ENCODE measurements at places on chromosomes 6 and 20.

DNA sequence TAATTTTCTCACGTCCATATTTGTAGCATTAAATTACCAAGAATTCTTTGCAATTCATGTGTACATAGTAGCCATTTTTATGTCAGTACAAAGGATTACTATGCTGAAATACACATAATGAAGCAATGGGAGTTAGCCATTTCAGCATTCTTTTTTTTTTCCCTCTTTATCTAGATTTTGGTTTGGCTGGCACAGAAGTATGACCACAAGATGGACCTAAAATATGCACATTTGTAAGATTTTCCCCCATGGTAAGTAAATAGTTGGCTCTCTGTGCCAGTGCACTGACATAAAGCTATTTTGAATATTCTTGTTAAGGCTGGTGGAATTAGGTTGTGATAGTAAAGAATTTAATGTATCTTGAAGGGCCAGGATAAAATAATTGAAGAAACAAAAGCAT, 486.1 kb upstream of the BTBD3 start:
- DNase-seq: no peak

DNA sequence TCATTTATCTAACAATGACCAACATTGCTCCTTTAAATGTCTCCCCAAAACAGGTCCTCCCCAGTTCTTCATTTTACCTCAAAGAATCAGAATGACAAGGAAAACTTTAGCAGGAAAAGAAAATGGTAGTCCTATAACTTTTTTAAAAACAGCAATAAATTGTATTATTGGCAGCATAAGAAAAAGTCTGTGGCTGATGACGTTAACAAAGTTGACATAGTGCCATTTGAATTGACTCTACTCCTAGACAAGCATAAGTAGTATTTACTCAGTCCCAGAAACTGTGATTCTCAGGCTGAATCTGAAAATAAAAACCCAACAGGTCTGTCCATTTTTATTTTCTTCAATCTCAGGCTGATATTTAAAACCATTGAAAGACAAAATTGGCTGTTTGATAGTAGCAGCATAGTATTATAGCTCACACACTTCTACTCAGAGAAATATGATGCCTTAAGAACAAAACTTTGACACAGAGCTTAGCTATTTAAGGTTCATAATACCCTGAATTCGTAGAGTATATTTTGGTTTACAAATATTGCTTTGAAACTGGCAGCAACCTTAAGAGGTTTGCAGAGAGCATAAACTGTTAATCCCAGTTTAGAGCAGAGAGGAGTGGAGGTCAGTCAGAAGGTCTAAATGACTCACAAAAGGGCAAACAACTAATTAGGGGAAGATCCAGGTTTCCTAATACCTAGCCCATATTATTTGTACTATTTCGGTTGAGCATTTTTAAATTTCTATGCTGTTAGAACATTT, 35.0 kb upstream of the TENT5A start:
- DNase-seq: no peak

DNA sequence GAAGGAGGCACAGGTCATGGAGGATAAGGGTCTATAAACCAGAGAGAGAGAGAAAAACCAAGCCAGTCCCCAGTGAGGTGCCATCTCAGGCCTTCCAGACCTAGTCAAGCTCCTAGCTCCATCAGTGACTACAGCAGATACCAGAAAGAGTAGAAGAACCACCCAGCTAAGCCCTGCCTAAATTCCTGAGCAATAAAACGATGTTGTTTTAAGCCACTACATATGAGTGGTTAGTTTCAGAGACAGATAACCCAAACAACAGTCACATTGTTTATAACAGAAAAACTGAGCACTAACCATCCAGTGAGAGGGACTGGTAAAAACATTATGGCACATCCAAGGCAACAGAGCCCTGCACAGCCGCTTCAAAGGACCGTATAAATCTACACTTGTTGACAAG, 59.2 kb downstream of the BMP7 start:
- DNase-seq: no peak

DNA sequence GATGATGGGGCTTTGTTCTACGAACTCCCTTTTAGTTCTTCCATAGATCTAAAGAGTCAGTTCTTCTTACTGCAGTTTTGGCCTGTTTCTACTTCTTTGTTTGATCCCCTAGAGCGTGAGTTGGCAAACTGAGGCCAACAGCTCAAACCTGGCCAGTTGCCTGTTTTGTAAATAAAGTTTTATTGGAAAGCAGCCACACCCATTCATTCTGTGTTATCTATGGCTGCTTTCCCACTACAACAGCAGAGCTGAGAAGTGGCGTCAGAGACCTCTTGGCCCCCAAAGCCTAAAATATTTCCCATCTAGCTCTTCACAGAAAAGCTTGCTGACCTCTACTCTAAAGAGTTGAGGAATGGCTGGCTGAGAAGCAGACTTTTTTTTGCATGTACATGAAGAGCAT, 52.2 kb downstream of the EYA2 start:
- DNase-seq: no peak

DNA sequence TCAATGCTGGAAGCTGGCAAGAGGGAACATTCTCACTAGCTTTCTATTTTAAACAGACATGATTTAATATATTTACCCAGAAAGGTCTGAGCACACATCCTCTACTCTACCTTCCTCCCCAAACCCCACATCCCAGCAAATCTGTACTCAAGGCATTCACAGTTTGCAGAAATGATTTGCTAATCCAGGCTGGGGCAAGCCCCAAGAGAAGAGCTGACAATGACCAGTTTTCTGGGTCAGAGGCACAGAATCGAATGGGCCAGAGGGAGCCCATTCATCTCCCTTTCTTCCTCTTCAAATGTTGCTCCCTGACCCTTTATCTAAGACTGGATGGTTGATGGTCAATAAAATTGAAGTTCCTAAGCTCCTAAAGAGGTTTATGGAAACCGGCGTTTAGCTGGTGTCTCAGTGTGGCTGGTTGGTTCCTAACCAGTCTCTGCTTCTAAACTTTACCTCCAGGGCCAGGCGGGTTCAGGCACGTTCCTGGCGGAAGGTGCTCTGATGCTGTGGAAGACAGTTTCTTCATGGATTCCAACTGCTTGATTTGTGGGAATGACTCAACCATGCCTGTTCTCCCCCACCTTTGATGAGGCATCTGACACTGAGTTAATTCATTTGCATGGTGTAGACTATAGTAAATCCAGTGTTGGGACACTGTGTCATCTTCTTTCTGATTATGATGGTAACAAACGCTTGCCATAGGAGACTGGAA, 96.4 kb upstream of the IYD start:
- DNase-seq: no peak

- DNase-seq: peak; percentile 95
Measured at GRCh38 chr6:43454696-43455530, 435 bp downstream of the DLK2 start.

GRCh38 chr20:53376021-53376420, 217.6 kb downstream of the ZNF217 start:
- no peak for DNase-seq

GRCh38 chr20:10329387-10330005, 104.5 kb downstream of the MKKS start:
- no peak for DNase-seq

GRCh38 chr6:7880718-7881107, 29.9 kb downstream of the TXNDC5 start:
- DNase-seq: no peak

- no peak for DNase-seq
Measured at GRCh38 chr6:124963416-124963785, 1.2 kb downstream of the RNF217 start.

DNA sequence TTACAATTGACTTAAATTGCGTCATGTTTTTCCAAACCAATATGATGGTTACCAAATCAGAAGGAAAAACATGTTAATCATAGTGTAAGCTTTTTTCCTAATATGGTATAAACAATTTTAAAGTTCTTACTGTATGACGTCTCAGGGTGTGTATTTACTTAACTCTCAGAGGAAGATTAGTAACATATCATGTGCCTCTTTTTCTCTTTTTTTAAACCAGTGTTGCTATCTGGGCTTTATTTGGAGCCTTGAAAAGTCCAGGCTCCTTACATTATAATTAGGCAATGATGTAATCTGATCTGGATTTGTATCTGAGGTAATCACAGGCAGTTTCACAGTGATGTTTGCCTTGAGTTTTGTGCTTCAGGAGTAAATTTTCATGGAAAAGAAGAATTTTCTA, 20.4 kb upstream of the RAB23 start:
- no peak for DNase-seq

Measured in iPS-NIHi11 (cell line).